ENCODE measurements at places on chromosomes 5 and 9. TPM values are rescaled to one million over a fixed set of nuclear protein-coding genes. Genes with fewer than 3 reads are reported as not detected.

Gene NXNL2
- not detected for total RNA-seq

Gene TUSC1
- 16.4 TPM for total RNA-seq

Gene PCDHGA5
- 2.1 TPM for total RNA-seq

Gene SOX30
- 0.11 TPM for total RNA-seq

GRCh38 chr5:159304961-159305595, 25.2 kb downstream of the IL12B start:
- no peaks in the 10 kb centered on the region for H3K27me3 ChIP-seq
- H3K27ac ChIP-seq = no peak overlapping the region
- no peak for DNase-seq
- no peak overlapping the region for H3K4me3 ChIP-seq
- no peaks in the 10 kb centered on the region for H3K4me1 ChIP-seq

GRCh38 chr5:103602438-103602837, 39.8 kb upstream of the NUDT12 start:
- no peak for DNase-seq
- no peaks in the 10 kb centered on the region for H3K27me3 ChIP-seq
- H3K27ac ChIP-seq = no peak overlapping the region
- H3K4me1 ChIP-seq = no peaks in the 10 kb centered on the region

DNA sequence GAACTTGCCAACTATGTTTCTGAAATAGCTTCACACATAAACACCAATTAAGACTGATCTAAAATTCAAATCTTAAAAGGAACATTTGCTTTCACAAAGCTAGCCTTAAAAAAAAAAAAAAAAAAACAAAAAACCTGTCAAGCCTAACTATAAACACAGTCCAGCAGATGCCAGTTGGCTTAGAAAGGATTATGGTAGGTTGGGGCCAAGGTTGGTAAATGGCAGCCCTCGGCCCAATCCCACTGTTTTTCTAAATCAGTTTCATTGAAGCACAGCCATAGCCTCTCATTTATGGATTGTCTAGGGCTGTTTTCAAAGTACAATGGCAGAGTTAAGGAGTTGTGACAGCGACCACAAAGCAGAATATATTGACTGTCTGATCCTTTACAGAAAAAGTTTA, 75.7 kb upstream of the FRRS1L start:
- no peaks in the 10 kb centered on the region for H3K27me3 ChIP-seq
- no peak overlapping the region for H3K27ac ChIP-seq
- H3K4me1 ChIP-seq = no peaks in the 10 kb centered on the region
- DNase-seq = no peak
- H3K36me3 ChIP-seq = no peaks in the 10 kb centered on the region

DNA sequence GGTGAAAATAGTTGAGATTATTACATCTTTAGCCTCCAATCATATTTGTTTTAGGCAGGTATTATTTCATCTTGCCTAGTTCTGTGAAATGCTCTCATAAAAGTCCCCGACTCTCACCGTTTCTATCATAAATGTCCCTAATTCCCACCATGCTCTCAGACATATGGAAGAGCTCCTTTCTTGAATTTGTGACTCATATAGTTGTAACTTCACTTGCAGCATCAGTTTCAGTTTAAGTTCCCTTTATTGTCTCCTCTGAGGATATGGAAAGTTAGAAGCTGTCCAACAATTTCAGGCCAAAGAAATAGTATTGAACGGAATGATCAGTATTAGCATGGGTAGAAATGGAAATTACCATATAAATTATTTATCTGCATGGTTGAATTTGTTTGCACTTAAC, 187.5 kb upstream of the NR4A3 start:
- no peak overlapping the region for H3K4me3 ChIP-seq
- no peak for DNase-seq
- no peaks in the 10 kb centered on the region for H3K36me3 ChIP-seq
- H3K27ac ChIP-seq = no peak overlapping the region
